MCF 10A (cell line): ENCODE measurements at places on chromosomes 5 and 9.

- H3K36me3 ChIP-seq, result no peaks in the 10 kb centered on the region
- peak overlapping the region; percentile 7 for H3K27ac ChIP-seq
- H3K27me3 ChIP-seq, result no peaks in the 10 kb centered on the region
Measured at GRCh38 chr9:83280790-83281189, 217.8 kb upstream of the RASEF start.

- peaks cover 4% of the 10 kb centered on the region for H3K36me3 ChIP-seq
- H3K4me1 ChIP-seq, result peaks cover 6% of the 10 kb centered on the region
- DNase-seq, result no peak
- no peak overlapping the region for H3K27ac ChIP-seq
- H3K27me3 ChIP-seq, result no peaks in the 10 kb centered on the region
Measured at GRCh38 chr9:133948131-133948530, 44.0 kb downstream of the VAV2 start.

DNA sequence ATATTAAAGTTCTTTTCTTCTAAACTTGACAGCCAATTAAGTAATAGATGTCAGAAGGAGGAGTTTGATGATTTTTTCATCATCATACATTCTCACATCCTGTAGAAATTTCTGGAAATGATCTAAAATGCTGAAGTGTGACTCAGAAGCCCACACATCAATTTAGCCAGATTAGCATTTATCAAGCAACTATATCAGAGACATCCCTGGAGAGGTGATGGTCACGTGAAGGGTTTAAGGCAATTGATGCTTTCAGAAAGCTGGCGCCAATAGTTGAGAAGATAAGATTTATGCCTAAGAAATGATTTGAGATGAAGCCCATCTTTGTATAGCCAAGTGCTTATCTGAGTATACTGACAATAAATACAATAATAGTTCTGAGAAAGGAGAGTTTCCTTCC is 162.9 kb upstream of the RORB start:
- no peaks in the 10 kb centered on the region for H3K27me3 ChIP-seq
- H3K36me3 ChIP-seq, result no peaks in the 10 kb centered on the region
- H3K4me3 ChIP-seq, result no peak overlapping the region
- H3K4me1 ChIP-seq, result no peaks in the 10 kb centered on the region
- H3K27ac ChIP-seq, result no peak overlapping the region
- no peak for DNase-seq

DNA sequence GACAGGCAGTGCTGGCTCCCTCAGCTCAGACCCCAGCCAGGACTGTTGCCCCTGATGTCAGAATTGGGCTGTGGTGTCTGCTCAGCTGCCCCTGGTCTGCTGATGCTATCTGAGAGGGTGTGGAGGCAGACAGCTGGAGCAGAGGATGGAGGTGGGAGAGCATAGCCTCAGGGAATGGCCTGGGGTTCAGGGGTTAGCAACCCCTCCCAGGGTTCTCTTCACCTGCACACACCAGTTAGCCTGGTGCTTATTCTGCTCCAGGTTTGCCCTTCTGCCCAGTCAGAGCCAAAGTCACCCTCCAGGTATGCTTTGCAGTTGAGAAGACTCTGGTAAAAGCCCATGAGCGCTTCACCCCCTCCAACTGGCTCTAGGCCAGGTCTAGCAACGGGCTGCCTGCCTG is 109.8 kb downstream of the SAXO1 start:
- DNase-seq, result no peak
- no peak overlapping the region for H3K27ac ChIP-seq
- no peaks in the 10 kb centered on the region for H3K4me1 ChIP-seq

DNA sequence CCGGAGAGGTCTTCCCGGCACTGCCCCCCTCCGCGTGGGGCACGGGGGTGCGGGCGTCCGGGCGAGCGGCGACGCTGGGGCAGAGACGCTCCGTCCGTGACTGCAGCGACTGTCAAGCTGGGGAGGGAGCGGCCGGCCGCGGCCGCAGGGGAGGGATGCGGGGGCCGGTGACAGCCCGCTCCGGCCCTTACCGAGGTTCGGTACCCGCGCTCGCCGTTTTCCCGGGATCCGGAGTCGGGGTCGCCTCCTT is 400 bp downstream of the KDM4C start:
- peak overlapping the region; percentile 90 for H3K4me3 ChIP-seq
- H3K27me3 ChIP-seq, result no peaks in the 10 kb centered on the region
- DNase-seq, result no peak
- peak overlapping the region; percentile 100 for H3K27ac ChIP-seq
- H3K4me1 ChIP-seq, result peaks cover 3% of the 10 kb centered on the region

GRCh38 chr9:101311758-101312420 is 72.9 kb downstream of the BAAT start:
- H3K27ac ChIP-seq, result no peak overlapping the region
- H3K27me3 ChIP-seq, result peaks cover 11% of the 10 kb centered on the region
- no peaks in the 10 kb centered on the region for H3K36me3 ChIP-seq
- peaks cover 7% of the 10 kb centered on the region for H3K4me1 ChIP-seq
- no peak overlapping the region for H3K4me3 ChIP-seq
- peak; percentile 84 for DNase-seq

DNA sequence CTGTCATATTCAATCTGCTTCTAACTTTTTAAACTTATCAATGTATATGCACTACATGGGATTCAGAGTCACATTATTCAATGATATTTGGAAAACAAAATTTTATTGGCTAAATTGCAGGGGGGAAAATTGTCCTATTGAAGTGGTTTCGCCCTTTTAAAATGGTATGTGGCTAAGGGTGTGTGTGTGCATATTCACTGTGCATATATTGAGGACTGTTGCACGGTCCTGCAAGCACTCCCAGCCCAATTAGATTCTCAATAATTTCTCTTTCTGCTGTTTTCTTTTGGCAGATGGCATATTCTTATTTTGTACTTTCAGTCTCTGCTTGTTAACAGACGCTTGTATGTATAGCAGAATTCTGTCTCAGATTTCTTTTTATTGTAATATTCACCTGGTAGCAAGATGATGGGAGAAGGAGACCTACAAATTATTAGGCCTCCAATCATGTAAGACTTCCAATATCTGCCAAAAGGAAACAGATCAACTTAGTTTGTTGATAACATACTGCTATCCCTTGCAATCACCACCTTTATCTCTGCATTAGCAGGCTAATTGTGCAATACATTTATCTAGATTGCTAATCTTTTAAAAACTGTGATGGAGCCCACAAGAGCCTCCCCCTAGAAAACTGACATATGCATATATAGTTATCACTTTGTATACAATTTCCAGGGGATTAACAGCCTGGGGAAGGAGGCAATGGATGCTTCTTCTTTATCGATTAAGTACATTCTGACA is 411.5 kb downstream of the PLK2 start:
- peaks cover 4% of the 10 kb centered on the region for H3K4me1 ChIP-seq
- H3K4me3 ChIP-seq, result no peak overlapping the region
- H3K27ac ChIP-seq, result no peak overlapping the region
- no peak for DNase-seq
- H3K27me3 ChIP-seq, result no peaks in the 10 kb centered on the region

DNA sequence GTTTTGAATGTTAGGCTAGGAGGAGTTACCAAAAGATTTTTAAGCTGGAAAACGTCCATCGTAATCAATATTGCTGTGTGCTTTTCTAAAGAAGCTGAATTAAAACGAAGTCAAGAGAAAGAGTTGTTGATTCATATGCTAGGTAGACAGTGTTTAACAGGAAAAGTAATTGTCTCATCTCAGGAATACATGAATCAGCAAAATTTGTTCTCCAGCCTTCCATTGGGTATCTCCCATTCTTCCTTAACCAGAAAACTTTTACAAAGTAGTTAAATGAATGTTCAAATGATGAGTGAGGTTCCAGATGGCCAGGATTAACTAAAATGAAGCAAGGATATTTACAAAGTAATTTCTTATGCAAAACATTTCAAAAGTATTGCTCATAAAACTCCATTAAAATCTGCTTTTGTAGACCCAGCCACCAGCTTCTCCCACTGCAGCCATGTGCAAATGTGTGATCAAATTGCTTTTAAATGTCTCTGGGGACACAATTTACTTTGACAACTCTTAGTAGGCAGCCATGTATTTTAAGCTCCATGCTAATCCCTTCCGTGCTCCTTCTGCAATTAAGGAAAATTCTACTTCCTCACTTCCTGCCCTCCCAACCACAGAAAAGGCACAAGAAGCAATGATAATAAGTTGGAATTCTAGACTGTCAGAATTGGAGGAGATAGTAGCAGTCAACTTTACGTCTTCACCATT is 121.2 kb downstream of the HTR4 start:
- H3K27me3 ChIP-seq, result peaks cover 29% of the 10 kb centered on the region
- DNase-seq, result no peak
- H3K27ac ChIP-seq, result no peak overlapping the region
- H3K36me3 ChIP-seq, result no peaks in the 10 kb centered on the region
- no peak overlapping the region for H3K4me3 ChIP-seq
- H3K4me1 ChIP-seq, result no peaks in the 10 kb centered on the region

- peak overlapping the region; percentile 94 for H3K27ac ChIP-seq
- H3K4me3 ChIP-seq, result no peak overlapping the region
- peak; percentile 87 for DNase-seq
- peaks cover 7% of the 10 kb centered on the region for H3K36me3 ChIP-seq
- H3K4me1 ChIP-seq, result peaks cover 15% of the 10 kb centered on the region
Measured at GRCh38 chr5:139473565-139473964, 2.8 kb downstream of the SMIM33 start.

DNA sequence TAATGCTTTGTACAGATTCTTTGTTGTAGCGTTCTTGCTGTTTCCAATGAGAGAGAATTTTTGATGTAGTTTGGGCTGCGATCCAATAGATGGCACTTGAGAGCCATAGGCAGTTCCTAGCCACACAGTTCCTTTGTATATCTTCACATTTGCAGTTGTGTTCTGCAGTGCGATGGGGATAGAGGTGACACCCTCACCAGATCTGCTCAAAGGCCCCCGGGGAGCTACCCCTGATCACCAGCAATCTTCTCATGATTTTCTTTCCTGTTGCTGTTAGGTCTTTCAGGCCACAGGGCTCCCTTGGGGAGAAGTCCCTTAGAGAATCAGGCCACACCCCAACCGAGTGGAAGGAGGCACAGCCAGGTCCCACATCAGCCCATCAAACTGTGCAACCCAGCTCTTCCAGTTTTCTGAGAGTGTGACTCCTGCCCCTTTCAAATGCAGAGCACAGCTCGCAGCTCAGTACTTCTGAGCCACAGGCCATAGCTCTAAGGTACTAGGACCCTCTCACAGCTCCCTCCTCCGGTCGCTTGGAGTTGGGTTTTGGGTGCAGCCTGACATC is 353.7 kb downstream of the SLCO4C1 start:
- no peak overlapping the region for H3K4me3 ChIP-seq
- peak; percentile 53 for DNase-seq
- no peaks in the 10 kb centered on the region for H3K4me1 ChIP-seq

- no peaks in the 10 kb centered on the region for H3K4me1 ChIP-seq
- H3K27me3 ChIP-seq, result no peaks in the 10 kb centered on the region
- peaks cover 63% of the 10 kb centered on the region for H3K36me3 ChIP-seq
- H3K4me3 ChIP-seq, result no peak overlapping the region
- H3K27ac ChIP-seq, result no peak overlapping the region
Measured at GRCh38 chr9:32422237-32422806, 37.9 kb downstream of the ACO1 start.
